ENCODE measurements at places on chromosomes 12 and 14.

DNA sequence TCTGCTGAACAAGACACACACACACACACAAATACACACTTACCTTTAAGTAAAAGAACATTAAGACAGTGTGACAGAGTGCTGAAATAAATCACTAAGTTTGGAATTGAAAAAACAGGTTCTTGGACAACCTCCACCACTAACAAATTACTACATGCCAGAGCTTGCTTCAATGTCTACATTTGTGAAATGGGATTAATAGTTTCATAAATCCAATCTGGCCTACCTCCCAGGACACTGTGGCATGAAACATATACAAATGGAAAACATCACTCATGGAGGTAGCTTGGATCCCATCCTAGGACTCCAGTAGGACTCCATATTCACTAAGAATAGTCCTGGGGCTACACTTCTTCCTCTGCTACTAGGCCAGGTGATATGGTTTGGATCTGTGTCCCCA lies 8.2 kb upstream of the CCDC60 start:
- no peak for DNase-seq

DNA sequence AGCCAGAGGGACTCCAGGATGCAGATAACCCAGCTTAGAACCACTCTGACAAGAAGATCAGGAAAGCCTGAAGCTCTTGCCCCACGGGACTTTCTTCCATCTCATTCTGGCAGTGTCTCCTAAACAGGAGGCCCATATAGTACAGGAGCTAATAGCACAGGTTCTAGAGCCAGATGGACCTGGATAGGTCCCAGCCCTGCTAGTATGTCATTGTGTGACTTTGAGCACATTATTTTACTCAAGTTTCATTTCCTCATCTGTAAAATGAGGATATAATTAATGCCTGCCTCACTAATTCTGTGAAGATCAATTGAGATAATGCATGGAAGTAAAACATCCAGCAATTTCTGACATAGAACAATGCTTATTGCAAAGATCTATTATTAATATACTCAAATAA lies 66.5 kb upstream of the GZMB start:
- no peak for DNase-seq

- DNase-seq, result no peak
Measured at GRCh38 chr14:58131386-58131785, 20.6 kb downstream of the ARMH4 start.

GRCh38 chr14:32473464-32473855 lies 144.4 kb downstream of the AKAP6 start:
- no peak for DNase-seq

DNA sequence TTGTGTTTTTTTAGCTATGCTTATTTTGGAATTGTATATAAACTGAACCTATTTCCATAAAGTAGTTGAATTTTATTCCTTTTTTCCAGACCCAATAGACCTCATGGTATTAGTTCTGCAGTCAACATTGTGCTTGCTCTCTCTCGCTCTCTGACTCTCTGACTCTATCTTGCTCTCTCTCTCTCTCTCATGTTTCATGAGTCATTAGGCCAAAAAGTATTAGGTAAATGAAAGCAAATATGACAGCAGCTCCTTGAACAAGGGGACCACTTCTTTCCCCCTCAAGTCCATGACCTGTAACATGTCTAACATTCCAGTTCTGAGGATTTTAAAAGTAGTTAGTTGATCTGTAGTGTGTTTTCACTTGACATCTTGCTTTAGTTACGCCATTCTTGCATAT lies 14.0 kb upstream of the C12orf71 start:
- DNase-seq, result no peak

GRCh38 chr14:100073576-100074430 lies 8.6 kb downstream of the EVL start:
- DNase-seq, result no peak

GRCh38 chr12:109310247-109311125 lies 1.4 kb upstream of the FOXN4 start:
- DNase-seq, result no peak

DNA sequence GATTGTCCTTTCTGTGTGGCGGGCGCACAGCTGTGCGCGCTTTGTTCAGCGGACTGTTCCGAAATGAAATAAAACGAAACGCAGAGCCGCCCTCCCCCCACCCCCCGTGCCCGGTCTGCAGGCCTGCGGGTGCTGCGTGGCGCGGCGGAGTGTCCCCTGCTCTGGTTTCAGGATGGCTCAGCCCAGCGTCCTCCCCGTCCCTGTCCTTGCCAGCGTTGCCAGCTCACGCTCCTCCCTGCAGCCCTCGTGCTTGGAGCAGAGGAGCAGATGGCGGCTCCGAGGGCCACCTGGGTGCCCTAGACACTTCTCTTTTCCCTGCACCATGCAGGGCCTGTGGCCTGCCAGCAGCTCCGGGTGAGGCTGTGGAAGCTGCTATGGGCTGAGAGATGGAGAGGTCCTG lies 17.5 kb upstream of the BEGAIN start:
- DNase-seq, result no peak

DNA sequence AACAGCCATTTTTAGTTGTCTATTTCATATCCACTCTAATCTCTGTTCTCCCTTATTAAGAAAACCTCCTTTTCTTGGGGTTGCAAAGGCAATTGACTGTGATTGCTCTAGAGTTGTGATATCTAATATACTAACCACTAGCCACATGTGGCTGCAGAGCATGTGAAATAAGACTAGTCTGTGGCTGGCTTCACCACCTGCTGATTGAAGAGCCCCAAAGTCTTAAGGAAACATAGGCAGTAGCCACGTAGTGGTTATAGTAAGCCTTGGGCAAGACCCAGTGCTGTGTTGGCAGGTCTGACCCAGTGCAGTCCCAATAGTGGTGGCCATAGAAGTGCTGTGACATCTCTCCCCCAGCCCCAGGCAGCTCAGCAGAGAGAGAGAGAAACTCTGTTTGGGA lies 28.4 kb upstream of the ATP2B1 start:
- no peak for DNase-seq

DNA sequence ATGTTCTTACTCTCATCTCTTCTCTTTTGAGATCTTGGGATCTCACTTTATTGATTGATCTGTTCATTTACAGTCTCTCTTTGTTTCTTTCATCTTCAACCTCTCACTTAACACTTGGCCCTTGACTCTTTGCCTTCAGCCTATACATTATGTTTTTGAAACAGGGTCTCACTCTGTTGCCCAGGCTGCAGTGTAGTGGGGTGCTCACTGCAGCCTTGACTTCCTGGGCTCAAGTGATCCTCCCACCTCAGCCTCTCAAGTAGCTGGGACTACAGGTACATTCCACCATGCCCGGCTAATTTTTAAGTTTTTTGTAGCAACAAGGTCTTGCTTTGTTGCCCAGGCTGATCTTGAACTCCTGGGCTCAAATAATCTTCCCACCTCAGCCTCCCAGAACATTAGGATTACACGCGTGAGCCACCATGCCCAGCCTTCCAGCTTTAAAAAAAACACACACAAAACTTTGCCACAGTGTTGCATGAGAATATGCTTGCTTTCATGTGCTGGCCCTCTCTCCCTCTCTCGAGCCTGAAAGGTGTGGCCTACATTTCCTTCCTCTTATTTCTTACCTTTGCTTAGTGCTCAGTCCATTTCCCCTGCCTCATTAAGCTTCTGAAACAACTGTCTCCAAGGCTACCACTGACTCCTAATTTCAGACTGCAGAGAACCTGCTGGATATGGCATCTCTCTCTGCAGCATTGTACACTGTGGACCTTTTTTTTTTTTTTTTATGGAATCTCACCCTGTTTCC lies 9.9 kb downstream of the DIP2B start:
- DNase-seq, result no peak
